ENCODE measurements at places on chromosomes 11 and 22. TPM values are rescaled to one million over a fixed set of nuclear protein-coding genes. Genes with fewer than 3 reads are reported as not detected.

- DNase-seq = peak; percentile 68
Observed at GRCh38 chr11:2325719-2326118, 23.9 kb downstream of the TSPAN32 start.

DNA sequence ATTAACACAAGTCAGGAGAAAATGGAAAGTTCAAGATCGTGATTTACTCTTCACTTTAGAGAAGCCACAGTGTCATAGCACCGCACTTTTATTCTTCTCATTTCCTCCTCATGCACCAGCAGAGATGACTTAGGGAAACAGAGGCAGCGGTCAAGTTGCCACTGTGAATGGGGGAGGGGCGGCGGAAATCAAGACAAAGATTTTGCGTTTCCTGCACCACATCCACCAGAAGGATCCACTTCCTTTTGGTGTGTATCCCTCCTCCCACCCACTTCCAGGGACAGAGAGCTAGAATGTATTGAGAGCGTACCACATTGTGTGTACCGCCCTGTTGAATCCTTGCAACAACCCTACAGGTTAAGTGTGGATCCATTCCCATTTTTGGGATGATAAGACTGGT, 21.8 kb downstream of the TSPAN18 start:
- no peak for DNase-seq

TSPAN18 gene
- total RNA-seq = 94.6 TPM

DNA sequence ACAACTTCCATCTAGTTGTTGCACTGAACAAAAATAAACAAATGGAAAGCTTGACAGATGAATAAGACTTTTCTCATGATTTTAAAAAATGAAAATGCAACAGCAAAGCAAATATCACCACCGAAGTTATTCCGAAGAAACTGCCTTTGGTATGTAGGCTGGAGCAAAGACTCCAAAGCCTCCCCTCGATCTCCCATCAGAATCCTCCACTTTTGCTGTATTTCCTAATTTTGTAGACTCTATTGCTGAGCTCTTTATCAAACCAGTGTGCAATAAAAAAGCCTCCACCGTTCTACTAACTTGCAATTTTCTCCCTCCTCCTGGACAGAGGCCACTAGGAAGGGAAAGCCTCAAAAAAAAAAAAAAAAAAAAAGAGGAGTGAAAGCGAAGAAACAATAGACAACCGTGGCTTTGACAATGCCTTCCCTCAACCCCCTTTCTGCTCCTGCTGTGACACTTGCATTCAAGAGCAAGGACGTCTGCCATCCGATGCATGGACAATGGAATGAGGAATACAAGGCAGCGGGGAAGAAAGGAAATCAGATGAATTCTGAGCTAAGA, 190.9 kb upstream of the BLID start:
- no peak for DNase-seq

- DNase-seq = peak; percentile 72
Observed at GRCh38 chr22:31122532-31123291, at the start of gene INPP5J. Gene INPP5J, plus strand, starts transcription at chr22:31122966. Its CDS starts 49 bp downstream, at chr22:31123015.

GRCh38 chr11:116078101-116078591, 573.9 kb upstream of the CADM1 start:
- DNase-seq = no peak

GRCh38 chr11:34049028-34049427, 2.5 kb upstream of the CAPRIN1 start:
- DNase-seq = no peak

KRTAP5-1 gene
- total RNA-seq = not detected

DCHS1 gene
- total RNA-seq = 8.8 TPM

DNA sequence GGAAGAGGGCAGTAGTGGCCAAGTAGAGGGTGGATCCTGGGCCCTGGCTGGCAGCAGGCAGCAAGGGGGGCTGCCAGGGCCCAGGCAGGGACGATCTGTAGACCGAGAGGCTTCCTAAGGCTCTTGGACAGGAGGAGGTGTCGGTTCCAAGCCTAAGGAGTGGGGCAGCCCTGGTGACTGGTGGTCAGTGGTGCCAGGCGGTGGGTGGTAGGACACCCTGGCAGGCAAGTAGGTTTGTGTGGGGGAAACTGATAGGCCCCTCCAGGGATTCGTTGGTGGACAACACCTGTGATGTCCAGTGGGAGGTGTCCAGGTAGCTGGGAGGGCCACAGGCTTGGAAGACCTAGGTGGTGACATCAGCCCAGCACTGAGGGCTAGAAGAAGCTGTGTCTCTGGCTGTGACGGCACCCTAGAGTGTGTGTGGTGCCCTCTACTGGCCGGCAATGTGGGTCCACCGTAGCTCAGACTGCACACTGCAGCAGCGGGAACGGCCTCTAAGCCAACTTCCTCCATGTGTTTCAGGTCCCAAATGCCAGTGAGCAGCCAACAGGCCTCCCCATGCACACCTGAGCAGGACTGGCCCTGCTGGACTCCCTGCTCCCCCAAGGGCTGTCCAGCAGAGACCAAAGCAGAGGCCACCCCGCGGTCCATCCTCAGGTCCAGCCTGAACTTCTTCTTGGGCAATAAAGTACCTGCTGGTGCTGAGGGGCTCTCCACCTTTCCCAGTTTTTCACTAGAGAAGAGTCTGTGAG, 9.4 kb upstream of the SAMM50 start:
- DNase-seq = peak; percentile 72

MUC5AC gene
- not detected for total RNA-seq

GLYATL1 gene
- not detected for total RNA-seq

DNA sequence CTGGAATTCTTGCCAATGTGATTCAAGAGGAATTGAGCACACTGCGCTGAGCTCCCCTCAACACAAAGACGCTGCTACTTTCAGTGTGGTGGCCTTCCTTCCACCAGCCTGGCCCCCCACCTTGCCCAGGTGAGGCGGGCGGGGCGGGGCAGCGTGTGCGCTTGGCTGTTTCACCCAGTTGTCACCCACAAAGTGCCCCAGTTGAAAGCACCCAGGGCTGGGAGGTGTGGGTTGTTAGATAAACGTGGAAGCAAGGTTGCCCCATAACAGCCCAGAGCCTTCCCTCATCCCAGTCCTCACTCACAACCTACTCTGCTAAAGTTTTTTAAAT, 43.1 kb downstream of the CACNG2 start:
- no peak for DNase-seq

GRCh38 chr11:76660533-76661305, 9.8 kb downstream of the LRRC32 start:
- no peak for DNase-seq

DNA sequence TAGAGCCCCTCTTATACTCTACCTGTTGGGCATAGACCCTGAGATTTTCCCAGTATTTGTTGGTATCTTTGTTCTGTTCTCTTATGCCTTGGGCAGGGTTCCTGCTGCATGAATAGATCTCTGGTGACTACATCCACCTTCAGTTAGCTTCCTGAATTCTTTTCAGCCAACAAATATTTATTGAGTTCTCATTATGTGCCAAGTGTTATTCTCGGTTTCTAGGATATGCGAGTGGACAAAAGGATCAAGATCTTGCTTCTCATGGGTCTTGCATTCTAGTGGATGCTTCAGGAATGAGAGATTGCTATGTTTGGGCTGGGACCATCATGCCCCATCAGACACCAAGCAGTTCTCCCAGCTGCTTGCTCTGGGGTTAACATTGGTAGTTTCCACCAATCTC, 340.0 kb downstream of the METTL15 start:
- DNase-seq = no peak

CRYBB3 gene
- not detected for total RNA-seq

MMP8 gene
- total RNA-seq = not detected

GRCh38 chr11:22681281-22681812, 14.9 kb downstream of the GAS2 start:
- DNase-seq = no peak

OR5AN1 gene
- not detected for total RNA-seq

DNA sequence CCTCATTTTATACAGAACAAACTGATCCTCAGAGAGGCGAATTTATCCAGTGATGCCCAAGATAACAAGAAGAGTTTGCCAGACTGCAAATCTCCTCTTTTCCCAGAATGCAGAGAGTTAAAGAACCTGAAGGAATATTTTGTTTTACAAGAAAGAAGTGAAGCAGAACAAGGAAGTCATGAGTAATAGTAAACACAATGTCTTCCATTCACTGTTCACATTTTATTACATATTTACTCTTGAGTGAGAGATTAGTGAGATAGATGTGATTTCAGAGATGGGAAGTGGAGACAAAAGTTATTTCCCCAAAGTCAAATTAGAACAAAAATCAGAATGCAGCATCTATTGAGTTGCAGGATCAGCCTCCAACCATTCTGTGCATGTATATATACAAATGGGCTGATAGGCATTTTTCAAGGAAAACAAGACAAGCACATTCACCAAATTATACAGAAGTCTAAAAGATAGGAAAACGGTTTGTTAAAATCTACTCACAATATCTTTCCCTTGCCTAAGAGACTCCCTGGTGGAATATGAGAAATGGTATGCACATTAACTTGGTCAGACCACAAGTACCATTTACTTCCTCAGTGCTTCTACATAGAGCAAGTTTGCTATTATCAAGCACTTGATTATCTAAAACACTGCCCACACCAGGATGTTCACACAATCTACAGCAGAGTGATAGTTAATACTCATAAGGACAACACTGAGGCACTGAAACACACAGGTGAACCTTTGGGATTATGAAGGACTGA, 12.0 kb downstream of the GUCY1A2 start:
- DNase-seq = no peak

- no peak for DNase-seq
Observed at GRCh38 chr22:42889304-42889703, 32.2 kb upstream of the ARFGAP3 start.

GRCh38 chr11:125429174-125429707, 66.8 kb downstream of the FEZ1 start:
- DNase-seq = peak; percentile 78

PES1 gene
- 21.6 TPM for total RNA-seq

PISD gene
- 15.1 TPM for total RNA-seq

DNA sequence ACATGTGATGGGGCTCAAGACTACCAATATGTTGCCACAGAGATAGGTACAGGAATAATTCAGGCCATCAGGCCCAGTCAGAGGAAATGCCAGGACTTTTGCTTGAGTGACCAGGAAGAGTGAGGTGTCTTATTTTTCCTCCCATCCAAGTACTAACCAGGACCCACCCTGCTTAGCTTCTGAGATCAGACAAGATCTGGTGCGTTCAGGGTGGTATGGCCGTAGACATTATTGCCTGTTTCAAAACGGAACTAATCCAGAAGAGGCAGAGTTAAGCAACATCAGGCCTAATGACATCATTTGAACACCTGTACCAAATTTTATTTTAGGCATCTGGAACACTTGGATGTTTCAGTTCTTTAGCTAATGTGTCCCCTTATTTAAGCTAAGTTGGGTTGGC, 205.5 kb upstream of the POU2AF2 start:
- DNase-seq = no peak

NLRX1 gene
- 31.2 TPM for total RNA-seq

DNA sequence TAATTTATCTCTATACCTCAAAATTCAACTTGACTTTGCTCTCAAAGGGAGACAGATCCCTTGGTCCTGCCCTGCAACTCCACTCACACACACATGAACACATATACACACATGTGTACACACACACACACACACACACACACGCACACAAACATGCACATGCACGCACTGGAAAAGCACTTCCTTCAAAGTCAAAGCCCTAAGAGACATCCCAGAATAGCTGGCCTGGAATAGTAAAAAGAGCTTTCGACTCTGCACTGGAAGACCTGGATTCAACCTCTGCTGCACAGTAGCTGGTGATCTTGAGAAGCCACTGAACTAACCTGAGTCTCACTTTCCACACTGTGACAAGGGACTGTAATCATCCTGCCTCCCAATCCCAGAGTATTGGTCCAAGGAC, 26.8 kb downstream of the TENM4 start:
- DNase-seq = no peak

GRCh38 chr11:103584021-103584420, 452.4 kb upstream of the DDI1 start:
- no peak for DNase-seq
